ENCODE measurements at places on chromosomes 2 and 18.

DNA sequence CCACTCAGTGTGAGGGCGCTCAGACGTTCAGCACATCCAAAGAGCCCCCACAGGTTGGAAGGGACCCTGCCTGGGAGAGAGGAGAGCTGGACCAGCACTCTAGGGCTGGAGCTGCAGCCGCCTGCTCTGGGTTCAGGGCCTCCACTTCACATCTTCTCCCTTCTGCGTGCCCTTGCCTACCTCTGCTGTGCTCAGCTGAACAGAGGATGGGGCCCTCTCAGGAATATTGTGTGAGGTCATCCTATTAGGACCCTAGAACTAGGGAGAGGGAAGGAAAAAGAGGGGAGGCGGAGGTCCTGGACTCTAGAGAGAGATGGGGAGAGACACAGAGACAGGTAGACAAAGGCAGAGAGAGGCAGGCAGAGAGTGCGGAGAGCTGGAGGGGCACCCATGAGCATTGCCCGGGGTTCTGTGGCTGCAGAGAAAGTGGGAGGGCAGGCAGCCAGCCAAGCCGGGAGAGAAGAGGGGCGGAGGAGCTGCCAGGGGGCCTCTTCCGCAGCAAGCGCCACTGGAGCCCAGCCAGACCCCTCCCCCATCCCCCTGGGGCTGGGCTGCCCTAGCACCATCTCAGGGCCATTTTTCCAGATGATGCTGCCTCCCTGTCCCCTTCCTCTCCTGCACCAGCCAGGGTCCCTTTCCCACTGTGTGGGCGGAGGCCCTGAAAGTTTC, 8.3 kb upstream of the TNS1 start:
- DNase-seq = peak; percentile 50
- no peaks in the 10 kb centered on the region for H3K36me3 ChIP-seq
- H3K4me1 ChIP-seq = peaks cover 40% of the 10 kb centered on the region
- H3K27ac ChIP-seq = no peak overlapping the region

GRCh38 chr2:206920951-206921350, 18.4 kb upstream of the CPO start:
- H3K27me3 ChIP-seq = no peaks in the 10 kb centered on the region
- DNase-seq = no peak
- H3K36me3 ChIP-seq = no peaks in the 10 kb centered on the region

GRCh38 chr2:136487421-136487820, 277.9 kb upstream of the THSD7B start:
- H3K27ac ChIP-seq = no peak overlapping the region
- H3K4me1 ChIP-seq = no peaks in the 10 kb centered on the region
- DNase-seq = no peak
- H3K36me3 ChIP-seq = no peaks in the 10 kb centered on the region
- no peak overlapping the region for H3K4me3 ChIP-seq

DNA sequence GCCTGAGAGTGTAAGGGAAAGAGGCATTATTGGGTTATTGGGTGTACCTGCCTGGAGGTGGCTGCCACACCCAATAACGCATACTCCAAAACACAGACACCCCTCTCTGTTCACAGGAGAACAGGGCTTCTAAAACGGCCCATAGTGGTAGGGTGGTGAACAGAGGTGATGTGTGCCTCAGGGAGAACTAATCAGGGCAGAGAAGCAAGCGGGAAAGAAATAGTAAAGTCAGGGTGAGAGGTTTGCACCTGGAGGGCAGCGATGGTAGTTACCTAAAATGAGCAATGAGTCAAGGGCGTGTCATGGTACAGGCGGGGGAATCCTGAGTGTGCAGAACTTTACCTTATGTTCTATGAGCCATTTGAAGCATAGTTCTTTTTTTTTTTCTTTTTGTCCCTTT, 21.6 kb upstream of the VPS4B start:
- peaks cover 6% of the 10 kb centered on the region for H3K4me1 ChIP-seq
- no peak overlapping the region for H3K4me3 ChIP-seq
- no peak for DNase-seq
- no peaks in the 10 kb centered on the region for H3K27me3 ChIP-seq
- H3K27ac ChIP-seq = no peak overlapping the region
- no peaks in the 10 kb centered on the region for H3K36me3 ChIP-seq

- no peaks in the 10 kb centered on the region for H3K27me3 ChIP-seq
- H3K4me1 ChIP-seq = peaks cover 21% of the 10 kb centered on the region
- DNase-seq = peak; percentile 67
Measured at GRCh38 chr2:151334082-151334815, 23.1 kb upstream of the TNFAIP6 start.

GRCh38 chr2:27803046-27803445, 31.5 kb downstream of the MRPL33 start:
- H3K4me1 ChIP-seq = peaks cover 21% of the 10 kb centered on the region
- no peak for DNase-seq
- no peaks in the 10 kb centered on the region for H3K27me3 ChIP-seq
- no peaks in the 10 kb centered on the region for H3K36me3 ChIP-seq
- H3K27ac ChIP-seq = no peak overlapping the region

DNA sequence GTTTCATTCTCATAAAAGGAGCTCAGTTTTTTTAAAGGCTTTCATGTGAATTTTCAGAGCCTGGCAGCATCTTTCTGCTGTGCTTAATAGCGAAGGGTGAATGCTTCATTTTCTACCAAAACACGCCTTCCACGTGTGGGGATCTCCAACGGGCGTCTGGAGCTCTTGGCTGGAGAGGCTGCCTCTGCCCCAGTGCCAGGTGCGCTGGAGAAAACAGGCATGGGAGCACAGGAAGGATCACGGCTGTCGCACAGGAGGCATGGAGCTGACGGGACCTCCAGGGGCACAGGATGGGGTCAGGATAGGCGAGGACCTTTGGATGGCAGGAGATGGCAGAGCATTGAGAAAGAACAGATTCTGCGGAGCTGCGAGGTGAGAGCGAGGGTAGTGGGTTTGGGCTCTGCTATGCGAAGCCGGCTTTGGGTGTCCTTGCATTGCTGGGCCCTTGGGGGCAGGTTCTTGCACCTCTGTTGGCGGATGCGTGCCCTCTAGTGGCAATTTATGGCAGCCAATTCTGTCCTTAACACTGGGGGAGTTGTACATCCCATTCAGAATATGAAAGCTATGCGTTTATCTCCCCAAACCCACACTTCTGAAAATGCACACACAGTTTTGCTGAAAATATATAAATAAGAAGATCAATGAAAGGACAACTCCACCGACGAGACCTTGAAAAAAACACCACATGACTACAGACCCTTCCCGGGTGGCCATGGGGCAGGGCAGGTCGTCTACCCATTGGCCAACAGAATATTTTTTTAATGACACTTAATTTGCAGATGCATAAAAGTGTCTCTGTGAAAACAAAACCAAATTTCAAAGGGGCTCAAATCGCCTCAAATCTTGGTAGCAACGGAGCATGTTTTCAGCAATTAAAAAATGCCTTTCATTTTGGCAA, 90.4 kb upstream of the SLC35G4 start:
- peak; percentile 61 for DNase-seq
- no peaks in the 10 kb centered on the region for H3K27me3 ChIP-seq
- no peak overlapping the region for H3K27ac ChIP-seq
- H3K4me1 ChIP-seq = no peaks in the 10 kb centered on the region
- no peaks in the 10 kb centered on the region for H3K36me3 ChIP-seq

GRCh38 chr18:75659535-75660023, 232.1 kb upstream of the SMIM21 start:
- DNase-seq = no peak
- no peak overlapping the region for H3K4me3 ChIP-seq
- no peaks in the 10 kb centered on the region for H3K4me1 ChIP-seq
- no peaks in the 10 kb centered on the region for H3K27me3 ChIP-seq
- no peaks in the 10 kb centered on the region for H3K36me3 ChIP-seq

- H3K36me3 ChIP-seq = no peaks in the 10 kb centered on the region
- no peak overlapping the region for H3K4me3 ChIP-seq
- H3K27me3 ChIP-seq = no peaks in the 10 kb centered on the region
- H3K27ac ChIP-seq = no peak overlapping the region
- no peak for DNase-seq
Measured at GRCh38 chr2:191255756-191256312, 10.6 kb downstream of the MYO1B start.

- H3K27ac ChIP-seq = no peak overlapping the region
- H3K27me3 ChIP-seq = no peaks in the 10 kb centered on the region
- no peaks in the 10 kb centered on the region for H3K36me3 ChIP-seq
- no peak overlapping the region for H3K4me3 ChIP-seq
- DNase-seq = no peak
Measured at GRCh38 chr2:108554528-108554927, 20.3 kb downstream of the LIMS1 start.

GRCh38 chr2:86020984-86021383, 84.7 kb downstream of the POLR1A start:
- no peak overlapping the region for H3K4me3 ChIP-seq
- peaks cover 12% of the 10 kb centered on the region for H3K36me3 ChIP-seq
- H3K27ac ChIP-seq = no peak overlapping the region
- no peaks in the 10 kb centered on the region for H3K4me1 ChIP-seq
- DNase-seq = no peak

DNA sequence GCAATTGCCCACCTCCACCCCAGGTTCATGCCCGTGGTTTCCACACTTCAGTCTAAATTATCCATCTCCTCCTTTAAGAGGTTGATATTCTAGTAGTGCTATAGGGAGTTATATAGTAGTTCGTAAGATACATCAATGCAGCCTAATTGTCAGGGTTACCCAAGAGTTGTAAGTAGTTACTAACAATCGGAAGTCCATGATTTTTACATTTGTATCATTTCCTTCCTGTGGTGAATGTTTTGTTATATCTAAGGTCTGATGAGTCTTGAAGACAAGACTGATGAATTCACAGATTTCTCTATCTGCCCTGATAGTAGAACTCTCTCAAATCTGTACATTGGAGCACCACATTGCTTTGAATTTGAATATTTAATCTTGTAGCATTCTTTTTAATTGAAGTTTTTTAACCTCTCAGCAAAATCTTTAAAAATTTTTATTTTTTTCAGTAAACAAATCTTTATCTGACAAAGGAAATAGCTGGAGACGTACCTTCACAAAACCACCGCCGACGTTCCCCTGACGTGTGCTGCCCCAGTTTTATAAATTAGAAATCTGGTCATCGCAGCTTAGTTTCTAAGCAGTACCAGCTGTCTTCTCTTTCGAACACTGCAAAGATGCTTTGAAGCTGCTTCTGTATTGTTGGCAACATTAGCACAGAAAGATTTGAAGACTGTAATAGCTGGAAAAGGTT, 264.5 kb downstream of the SOCS6 start:
- no peaks in the 10 kb centered on the region for H3K36me3 ChIP-seq
- no peak overlapping the region for H3K27ac ChIP-seq

Data from common myeloid progenitor, CD34-positive (primary cell).